LoVo (cell line): ENCODE measurements at places on chromosomes 3 and 15.

DNA sequence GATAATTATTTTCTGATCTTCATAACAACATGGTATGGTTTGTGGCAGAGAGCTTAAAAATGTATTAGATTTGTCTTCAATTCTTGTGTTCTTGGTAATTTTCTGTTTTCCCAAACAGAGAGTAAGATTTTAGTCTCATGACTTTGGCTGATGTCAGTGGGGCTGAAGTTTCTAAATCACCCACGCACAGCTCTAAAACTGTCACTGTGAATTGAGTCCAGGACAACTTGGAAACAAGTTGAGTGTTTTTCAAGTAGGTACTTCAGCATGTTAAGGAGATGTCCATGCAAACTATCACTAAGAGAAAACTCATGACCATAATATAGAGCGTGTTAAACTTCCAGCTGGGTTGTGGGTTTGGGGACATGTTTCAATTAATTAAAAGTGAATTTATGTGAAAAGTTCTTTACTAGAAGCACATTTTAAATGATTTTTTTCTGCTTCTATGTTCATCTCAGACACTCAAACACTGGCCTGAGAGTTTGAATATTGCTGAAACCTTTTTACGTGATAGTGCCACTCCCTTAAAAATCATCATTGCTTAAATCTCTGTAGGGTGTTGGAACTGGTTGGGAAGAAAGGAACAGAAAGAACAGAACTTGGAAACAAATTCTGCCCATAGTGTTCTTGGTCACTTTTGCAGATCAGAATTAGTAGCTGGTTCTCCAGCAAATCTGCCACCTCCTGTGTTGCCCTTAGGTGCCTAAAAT lies 89.8 kb downstream of the KLHL25 start:
- no peak for DNase-seq

DNA sequence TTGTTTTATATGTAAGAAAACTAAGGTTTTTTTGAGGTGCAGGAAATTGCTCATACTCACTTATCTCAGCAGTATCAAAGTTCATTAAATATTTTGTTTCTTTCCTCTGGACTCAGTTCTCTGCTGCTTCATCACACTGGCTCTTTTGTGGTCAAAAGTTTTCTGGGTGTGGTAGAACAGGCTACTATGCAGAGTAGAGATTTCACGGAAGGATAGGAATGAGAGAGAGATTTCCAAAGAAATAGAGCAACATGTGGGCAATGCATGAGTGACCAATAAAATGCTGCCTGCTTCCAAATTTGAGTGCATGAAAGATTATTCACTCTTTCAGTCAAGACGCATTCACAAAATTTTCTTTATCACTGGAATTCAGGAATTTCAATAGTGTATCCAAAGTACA lies 577.3 kb upstream of the SEMA6D start:
- no peak for DNase-seq

- no peak for DNase-seq
Measured at GRCh38 chr15:49315391-49315823, 107.6 kb upstream of the FGF7 start.

DNA sequence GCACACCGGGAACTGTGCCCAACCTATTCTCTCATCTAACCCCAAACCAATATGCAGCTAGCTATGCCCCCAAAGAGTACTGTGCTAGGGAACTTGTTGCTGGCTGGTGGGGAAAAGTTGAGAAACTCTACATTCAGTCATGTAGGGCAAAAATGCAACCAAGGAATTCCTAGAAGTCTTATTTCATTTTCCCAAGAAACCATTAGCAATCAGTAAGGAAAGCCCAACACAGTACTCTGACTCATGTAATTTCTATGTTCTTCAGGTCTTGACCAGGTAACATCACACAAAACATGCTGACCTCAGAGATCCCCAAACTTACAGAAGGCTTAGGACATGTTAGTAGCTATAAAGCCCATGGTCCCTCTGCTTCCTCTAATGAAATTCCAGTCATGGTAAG lies 52.1 kb downstream of the TASOR start:
- DNase-seq: no peak

DNA sequence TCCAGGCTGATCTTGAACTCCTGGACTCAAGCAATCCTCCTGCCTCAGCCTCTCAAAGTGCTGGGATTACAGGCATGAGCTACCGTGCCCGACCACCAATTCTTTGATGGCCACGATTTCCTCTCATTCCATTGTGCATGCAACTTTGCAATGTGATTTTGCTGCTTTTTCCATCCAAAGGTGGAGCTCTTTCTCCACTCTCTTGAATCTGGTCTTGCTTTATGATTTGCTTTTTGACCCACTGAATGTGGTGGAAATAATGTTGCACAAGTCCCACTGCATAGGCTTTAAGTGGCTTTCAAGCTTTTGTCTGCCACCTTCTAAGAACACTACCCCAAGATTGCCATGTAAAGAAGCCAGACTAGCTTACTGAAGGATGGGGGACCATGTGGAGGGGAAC lies 10.6 kb downstream of the RPS27L start:
- no peak for DNase-seq

GRCh38 chr15:92163641-92164040 lies 230.0 kb upstream of the ST8SIA2 start:
- DNase-seq: no peak

DNA sequence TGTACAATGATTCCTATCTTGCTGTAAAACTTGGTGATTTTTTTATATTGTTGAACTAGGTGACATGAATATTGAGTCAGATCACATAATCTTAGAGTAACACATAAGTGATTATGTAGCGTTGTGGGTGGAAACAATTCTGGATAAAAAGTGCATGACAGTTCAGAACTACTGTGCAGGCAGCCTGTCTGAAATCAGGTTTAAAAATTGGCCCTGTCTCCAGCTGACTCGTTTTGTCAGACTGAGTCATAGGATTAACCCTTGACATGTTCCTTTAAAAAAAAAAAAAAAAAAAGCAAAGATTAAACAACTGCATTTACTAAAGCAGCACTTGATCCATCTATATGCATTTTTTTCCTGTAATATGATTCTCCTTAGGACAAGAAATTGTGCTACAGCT lies 160.0 kb upstream of the CGNL1 start:
- peak; percentile 53 for DNase-seq

GRCh38 chr3:184540777-184541681 lies 20.6 kb upstream of the EPHB3 start:
- DNase-seq: peak; percentile 71

GRCh38 chr15:35624881-35625280 lies 78.9 kb upstream of the DPH6 start:
- no peak for DNase-seq

- peak; percentile 81 for DNase-seq
Measured at GRCh38 chr3:57972531-57973111, 35.6 kb upstream of the FLNB start.

- no peak for DNase-seq
Measured at GRCh38 chr3:184986366-184986889, 166.4 kb downstream of the C3orf70 start.

- no peak for DNase-seq
Measured at GRCh38 chr3:39220407-39221140, 28.2 kb upstream of the XIRP1 start.

GRCh38 chr3:58535531-58536500 lies 1.2 kb downstream of the ACOX2 start:
- DNase-seq: peak; percentile 54

DNA sequence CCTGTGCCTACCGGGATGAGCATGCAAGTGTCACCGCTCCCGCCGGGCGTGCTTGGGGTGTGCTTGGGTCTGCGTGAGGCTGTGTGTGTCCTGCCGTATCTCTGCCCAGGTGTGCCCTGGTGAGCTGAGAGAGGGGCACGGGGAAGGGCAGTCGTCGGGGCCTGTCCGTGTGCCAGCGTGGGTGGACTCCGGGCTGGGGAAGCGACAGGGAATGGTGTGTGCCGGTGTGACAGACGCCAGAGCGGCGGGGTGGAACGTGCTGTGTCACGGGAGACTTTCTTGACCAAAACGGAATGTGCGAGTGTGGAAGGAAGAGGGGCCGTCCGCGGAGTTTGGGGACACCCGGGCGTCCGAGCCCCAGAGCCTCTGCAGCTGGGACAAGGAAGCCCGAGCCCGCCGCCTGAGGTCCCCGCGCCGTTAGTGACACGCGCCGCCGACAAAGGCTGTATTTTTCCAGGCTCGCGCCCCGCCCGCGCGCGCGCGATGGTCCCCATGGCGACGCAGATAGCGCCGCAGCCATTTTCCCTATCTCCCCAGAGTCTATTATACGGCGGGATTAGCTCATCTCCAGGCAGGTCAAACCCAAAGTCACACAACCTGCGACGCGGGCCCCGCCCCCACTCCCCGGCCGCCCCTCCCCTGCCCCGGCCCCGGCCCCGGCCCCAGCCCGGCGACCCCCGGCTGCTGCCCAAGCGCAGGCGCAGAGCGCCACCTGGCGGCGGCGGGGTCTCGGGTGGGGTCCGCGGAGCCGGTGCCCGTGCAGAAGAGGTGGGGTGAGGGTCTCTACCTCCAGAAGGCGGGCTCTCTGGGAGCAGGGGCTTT lies 4.5 kb upstream of the GATA2 start:
- peak; percentile 65 for DNase-seq

DNA sequence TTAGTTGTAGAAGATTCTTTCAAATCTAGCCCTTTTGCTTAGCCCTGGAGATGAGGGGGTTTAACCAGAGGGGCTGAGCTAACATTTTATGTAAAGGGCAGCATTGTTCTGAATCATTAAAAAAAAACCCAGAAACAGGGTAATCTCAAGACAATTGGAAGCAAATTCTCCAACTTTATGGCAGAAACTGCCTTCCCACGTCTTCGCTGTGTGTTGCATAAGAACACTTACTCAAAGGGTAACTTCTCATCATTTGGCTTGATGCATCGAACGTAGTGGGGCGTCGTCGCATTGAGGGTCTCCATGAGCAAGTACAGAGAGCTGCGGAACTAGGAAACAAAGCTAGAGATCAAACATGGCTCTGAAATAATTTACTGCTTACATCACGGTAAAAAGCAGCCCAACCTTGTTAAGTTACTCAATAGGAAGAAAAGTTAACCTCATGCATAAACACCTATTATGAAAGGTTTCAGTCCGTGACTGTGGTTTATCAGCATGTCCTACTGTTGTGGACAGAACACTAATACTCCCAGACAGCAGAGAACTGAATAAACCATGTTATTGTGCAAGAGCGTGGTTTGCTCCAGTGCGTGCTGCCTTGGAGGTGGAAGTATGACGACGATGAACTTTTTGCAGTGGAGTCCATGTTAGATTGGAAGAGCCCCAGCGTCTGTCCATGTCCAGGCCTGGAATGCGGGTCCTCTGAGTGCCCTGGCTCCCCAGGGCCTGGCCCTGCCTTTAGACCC lies 48.7 kb downstream of the MYO5C start:
- no peak for DNase-seq

DNA sequence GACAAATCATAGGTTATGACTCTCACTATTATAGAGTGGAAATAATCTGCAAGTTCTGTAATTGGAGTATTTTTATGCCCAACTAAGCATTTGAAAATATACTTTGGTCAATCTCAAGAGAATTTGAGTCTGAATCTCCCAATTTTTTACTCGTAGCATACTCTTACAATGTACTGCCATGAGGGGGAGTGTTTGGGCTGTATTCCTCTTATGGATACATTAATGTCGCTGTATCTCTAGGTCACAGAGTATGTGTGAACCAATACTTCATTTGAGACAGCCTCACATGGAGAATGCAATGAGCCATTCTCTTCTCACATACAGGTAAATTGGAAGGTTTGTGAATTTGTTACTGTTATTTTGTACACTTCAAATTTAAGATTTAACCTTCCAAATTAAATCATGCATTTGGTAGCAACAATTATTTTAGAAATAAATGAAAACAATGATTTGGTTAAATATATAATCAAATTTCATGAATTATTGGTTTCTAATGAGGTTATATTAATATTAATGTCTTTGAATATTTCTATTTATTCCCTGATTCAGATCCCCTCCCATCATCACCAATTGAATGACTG lies 5.5 kb upstream of the CD200 start:
- DNase-seq: peak; percentile 77

DNA sequence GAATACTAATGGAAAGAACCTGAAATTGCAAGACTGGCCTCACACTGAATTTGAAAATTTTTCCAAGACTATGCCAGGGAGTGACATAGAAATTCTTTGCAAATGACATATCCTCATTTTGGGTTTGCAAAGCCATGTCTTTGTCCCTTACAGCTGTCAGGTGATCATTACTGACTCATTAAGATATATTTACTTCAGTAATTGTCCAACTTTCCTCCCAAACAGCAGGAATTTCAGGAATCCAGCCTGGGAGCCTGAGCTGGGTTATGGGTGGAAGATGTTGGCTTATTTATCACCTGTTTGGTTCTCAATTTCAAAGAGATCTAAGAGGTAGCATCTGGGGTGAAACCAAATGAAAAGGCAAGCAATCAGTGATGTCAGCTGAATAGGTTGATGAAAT lies 111.6 kb upstream of the ACP3 start:
- DNase-seq: no peak

DNA sequence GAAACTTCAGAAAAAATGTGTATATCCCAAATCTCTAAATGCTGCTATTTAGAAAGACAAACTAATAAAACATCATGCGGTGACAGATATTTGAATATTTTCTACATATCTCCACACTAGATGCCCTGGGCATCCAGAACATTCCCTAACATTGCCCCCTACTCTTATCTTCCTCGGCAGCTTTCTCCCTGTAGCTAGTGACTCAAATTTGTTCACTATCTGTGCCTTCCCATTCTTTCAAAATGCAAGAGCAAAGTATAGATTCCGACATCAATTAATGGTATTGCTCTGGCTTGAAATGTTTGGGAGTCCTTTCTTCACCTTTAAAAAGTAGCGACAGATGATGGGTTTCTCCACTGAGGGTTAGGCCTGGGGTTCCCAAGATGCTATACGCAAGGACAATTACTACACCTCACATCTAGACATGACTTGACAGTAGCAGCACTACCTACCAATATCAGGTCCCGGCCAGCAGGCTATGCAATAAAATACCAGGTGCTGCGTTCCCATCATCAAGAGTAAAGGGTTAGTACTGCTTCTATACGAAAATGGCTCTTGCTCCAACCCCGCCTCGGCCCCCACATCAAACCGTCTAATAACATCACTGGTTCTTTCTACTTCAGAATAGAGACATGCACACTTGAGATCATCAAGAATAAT lies 631 bp downstream of the UBR1 start:
- peak; percentile 27 for DNase-seq

DNA sequence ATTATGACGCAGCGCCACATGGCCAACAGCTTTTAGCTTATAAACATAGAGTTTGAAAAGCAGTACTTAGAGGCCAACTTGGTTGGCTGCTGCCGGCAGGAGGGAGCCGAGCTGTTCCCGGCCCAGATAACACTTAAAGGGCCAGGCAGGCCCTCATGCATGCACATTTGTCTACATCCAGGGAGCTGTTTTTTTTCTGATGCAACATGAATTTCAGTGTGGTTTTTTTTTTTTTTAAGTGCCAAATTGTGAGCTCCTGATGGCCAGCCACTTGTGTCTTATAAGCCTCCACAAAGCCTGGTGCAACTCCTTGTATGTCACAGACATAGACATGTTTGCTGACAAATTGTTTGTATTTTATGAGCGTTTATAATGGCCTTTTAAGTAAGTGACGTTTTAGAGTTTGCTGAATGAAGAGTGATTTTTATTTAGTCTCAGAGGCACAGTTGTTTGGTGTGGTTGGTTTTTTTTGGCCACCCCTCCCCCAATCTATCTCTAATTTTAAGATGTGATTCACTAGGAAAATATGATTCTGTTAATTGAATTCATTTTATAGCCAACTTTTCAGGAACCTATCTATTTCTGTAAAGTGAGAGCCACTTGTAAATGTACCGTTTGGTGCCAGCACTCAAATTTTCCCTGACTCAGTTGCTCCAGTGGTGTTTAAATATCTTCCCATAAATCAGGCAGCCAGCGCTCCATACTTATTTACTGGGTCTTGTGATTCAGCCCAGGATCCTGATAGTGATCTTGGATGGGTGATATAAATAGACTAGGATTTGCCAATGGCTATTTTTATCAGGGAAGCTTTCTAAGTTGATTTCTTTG lies 134.3 kb downstream of the VGLL4 start:
- peak; percentile 15 for DNase-seq
